ENCODE measurements at places on chromosomes 5 and 9.

GRCh38 chr9:82115331-82115730 is 126.8 kb downstream of the SPATA31D1 start:
- no peak for DNase-seq

DNA sequence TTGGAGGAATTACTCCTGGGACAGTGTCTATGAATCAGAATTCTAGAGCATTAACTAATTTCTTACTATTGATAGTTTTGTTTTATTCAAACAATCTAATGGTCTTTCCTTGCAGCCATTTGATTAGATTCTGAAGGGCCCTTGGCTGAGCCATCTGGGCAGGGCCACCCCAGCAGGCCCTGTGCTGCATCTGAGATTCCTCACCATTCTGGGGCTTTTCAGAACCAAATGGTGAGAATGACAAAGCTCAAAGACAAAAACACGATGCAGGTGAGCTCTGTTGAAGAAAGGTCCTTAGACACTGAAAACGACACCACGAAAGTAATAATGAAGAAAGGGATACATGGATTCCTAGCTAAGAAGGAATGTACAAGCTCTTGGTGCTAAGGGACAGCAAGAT is 321.0 kb upstream of the IRX4 start:
- DNase-seq: no peak

- no peak for DNase-seq
Measured at GRCh38 chr5:80152778-80153177, 103.1 kb downstream of the SERINC5 start.

DNA sequence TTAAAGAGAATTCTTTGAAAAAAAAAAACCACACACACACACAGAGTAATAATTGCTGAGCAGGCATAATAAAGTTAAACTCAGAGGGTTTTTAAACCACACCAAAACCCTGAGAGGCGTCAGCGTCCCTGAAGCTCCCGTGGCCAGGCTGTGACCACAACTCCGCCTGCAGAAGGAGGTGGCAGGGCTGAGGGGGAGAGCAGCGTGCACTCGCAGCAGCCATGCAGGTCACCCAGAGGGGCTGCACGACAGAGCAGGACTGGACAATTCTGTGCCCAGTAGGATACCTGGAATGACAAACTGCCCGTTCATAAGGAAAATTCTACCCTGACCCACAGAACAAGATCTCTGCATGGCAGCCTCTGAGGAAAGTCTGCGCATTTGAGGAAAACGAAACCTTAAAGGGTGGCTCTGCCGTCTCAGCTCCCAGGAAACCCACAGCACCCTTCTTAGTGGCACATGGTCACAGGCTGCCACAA is 44.0 kb downstream of the ROR2 start:
- DNase-seq: no peak

DNA sequence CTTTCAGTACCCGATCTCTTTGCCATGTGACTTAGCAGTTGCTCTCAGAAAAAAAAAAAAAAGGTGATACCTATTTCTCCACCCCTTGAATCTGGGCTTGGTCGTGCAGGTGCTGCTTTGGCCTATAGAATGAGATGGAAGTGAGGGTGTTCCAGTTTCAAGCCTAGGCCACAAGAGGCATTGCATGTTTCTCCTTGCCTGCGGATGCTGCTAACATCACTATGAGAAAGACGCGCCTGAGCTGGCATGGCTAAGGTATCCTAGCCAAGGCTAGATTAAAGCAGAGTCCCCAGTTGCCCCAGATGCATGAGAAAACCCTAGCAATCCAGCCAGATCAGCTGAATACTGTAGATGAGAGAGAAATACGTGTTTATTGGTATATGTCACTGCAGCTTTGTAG is 14.7 kb upstream of the CSF1R start:
- DNase-seq: no peak

DNA sequence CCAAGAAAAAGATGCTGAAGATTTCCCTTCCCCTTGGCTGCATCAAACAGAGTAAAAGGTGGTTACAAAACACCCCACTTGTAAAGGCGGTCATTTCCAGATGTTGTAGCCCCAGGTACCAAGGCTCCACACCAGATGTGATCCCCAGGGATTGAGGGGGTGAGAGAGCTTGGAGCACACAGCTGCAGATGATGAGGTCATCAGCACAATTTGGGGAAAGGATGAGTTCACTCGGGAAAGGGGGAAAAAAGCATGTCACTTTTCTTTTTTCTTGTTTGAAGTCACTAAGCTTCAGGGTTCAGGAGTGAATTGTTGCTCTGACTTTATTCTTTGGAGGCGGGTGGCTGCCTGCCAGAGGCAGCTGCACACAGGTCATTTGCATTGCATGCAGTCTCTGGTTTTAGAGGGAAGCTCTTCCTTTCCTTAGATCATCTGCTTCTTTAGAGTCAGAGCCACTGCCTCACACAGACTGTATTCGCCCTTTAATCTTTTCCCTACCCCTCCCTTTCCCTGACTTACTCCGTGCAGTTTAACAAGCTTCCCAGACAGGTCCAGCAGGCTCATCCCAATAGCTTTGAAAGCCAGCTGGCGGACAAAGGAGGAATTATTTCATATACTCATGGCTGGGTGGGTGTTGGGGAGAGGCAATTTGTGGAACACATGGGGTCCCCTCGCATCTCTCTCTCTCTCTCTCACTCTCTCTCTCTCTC is 409.3 kb upstream of the SLC24A2 start:
- no peak for DNase-seq

GRCh38 chr5:33594006-33594405 is 153.2 kb downstream of the TARS1 start:
- no peak for DNase-seq

GRCh38 chr9:129385211-129385934 is 207.3 kb upstream of the IER5L start:
- no peak for DNase-seq

DNA sequence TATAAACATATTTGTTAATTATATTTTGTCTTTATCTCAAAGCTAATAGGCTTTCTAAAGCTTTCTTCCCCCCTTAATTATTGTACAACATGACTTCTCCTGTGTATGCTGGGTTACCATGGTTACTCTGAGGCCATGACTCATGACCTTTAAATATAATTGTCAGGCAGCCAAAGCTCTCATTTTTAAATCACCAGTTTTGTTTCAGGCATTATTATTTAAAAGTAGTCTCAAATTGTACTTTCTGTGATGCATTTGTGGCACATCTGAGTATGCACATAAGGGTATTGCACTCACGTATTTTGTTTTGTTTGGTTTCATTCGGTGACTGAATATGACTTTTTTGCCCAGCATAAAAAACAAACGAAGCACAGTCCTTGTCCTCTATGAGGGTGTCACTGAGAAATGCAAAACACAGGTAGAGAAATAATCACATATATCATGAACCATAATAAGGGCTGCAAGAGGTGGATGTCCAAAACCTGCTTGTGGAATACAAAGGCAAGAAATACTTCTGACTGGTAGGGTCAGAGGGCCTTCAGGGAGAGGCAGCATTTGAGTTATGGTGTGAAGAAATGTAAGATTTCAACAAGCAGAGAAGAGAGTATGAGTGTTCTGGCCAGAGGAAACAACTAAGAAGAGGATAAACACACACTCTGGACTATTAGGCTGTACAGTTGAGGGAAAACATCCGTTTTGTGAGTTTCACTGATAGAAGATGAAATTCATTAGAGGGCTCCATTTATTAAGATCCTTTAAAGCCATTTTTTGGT is 2.1 kb downstream of the CCDC192 start:
- no peak for DNase-seq

GRCh38 chr9:129272348-129273025 is 94.4 kb upstream of the IER5L start:
- DNase-seq: no peak

- no peak for DNase-seq
Measured at GRCh38 chr9:132833550-132834121, 44.4 kb downstream of the AK8 start.

DNA sequence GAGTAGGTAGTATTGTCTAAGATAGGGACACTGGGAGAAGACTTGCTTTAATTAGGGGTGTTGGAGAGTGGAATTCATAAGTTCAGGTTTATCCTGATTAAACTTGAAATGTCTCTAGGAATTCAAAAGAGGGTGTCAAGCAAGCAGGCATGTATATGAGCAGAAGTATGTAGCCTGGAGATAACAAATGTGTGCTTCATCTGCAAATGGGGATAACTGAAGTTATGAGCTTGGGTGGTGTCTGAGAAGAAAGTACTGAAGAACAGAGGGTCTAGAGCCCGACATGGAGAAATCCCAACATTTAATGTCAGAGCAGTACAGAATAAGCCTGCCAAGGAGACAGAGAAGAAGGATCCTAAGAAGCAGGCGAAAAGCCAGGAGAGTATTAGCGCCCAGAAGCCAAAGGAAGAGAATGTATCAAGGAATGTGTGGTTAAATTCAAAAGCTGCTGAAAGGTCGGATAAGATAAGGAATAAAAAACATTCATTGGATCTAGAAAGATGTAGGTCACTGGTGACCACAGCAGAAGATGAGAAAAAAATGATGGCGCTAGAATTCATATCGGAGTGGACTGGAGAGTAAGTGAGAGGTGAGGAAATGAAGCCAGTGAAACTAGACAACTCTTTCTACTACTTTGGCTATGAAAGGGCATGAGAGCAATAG is 401.5 kb upstream of the PIK3R1 start:
- DNase-seq: no peak
